ENCODE measurements at places on chromosomes 7 and 10. TPM values are rescaled to one million over a fixed set of nuclear protein-coding genes. Genes with fewer than 3 reads are reported as not detected.

The PLAC9 gene
- 10.5 TPM for total RNA-seq

The NUTM2A gene
- 0.83 TPM for total RNA-seq

- no peak for DNase-seq
Measured at GRCh38 chr10:122981066-122981464, 864 bp downstream of the PSTK start.

DNA sequence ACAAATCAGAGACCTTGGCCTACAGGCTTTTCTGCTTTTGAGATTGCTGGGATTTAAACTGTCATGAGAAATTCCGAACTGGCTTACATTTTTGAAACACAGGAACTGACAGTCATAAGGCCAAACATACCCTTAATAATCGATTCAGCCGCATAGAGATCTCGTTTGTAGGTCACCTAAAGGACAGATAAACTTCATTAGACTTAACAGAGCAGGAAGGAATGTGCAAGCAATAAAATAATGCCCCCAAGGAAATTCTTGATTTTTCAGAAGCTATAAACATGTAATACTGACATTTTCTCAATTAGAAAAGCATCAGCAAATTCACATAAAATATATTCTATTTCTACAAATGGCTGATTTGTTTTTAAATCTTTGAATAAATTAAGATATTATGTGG, 120.0 kb downstream of the CRPPA start:
- no peak for DNase-seq

DNA sequence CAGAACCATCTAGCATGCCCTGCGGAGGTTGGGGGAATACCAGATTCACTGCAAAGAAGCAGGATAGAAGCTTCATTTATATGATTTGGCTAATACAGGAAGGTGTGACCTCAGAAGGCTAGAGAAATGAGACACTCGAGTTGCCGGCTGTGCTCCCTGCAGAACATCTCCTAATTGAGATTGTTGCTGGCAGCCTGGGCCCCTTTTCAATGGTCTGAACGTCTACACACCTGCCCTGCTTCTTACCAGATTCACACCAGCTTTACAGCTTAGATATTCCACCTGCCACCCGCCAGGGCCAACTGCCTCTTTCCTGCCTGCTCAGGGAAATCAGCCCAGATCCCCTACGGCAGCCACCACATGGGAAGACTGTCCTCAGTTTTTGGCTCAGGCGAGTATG, 475.3 kb upstream of the AUTS2 start:
- DNase-seq = no peak

GRCh38 chr7:82926477-82926876, 236.2 kb downstream of the PCLO start:
- no peak for DNase-seq

- no peak for DNase-seq
Measured at GRCh38 chr10:84957427-84957826, 629.0 kb downstream of the CCSER2 start.

- no peak for DNase-seq
Measured at GRCh38 chr7:35533902-35534301, 161.0 kb downstream of the HERPUD2 start.

All from Peyer's patch (tissue), 4 donors.